Hypothalamus (tissue), 51 donors: ENCODE measurements at places on chromosomes 2 and 18.
A peak's percentile ranks its signal among the peaks of the same experiment; 100 is the strongest.

DNA sequence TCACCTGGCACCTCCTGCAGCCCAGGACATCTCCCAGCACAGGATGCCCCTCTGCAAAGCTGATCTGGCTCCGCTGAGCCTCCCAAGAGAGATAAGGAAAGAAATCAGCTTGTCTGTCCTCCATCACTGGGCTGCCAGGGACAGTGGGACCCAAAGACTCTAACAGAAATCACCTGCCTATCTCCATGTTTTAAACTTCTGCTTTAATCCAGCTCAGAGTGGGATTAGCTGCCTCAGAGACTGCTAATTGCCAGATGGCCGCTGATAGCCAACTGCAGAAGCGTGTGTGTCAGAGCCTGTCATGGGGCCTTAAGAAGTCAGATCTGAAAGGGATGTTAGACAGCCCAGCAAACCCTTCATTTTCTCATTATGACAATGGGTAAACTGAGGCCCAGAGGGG lies 389.4 kb upstream of the KLHL29 start:
- DNase-seq = no peak

DNA sequence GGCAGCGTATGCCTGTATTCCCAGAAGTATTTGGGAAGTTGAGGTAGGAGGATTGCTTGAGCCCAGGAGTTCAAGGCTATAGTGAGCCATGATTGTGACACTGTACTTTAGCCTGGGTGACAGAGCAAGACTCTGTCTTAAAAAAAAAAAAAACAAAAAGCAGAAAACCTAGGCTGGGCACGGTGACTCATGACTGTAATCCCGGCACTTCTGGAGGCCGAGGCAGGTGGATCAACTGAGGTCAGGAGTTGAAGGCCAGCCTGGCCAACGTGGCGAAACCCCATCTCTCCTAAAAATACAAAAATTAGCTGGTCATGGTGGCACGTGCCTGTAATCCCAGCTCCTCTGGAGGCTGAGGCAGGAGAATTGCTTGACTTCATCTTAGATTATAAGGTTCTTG lies 46.4 kb downstream of the MTA3 start:
- no peak for DNase-seq

DNA sequence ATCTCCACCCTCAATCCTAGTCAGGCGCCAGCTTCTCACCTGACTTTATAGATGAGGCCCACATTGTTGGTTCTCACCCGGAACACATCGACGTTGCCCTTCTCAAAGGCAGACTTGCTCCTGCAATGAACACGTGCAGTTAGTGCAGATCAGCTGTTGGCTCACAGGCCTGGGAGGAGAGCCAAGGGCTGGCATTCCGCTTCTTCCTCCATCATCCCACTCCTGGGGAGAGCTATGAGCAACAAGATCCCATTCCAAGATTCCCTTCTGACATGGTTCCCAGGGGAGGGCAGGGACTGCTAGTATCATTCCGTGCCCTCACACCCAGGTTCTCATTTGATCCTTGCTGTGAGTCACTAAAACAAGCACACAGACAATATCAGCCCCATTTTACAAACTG lies 15.1 kb downstream of the LOXHD1 start:
- DNase-seq = no peak

DNA sequence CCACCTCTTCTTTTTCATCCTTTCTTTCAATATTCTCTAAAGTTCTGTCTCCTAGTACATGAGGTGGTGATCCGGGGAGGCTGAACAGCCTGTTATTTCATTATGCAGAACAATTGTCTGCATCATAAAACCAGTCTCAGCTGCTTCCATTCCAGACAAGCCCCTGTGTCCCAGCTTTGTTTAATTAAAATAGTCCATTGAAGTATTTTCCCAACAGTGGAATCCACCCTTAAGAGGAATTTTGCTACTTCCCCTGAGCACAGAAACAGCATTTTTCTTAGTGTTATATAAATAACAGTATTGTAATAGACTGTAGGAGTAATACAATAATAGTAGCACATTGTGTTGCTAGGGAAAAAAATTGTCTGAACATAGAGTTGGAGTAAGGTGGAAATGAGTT lies 395.4 kb upstream of the TCF4 start:
- DNase-seq = no peak

- peak; percentile 52 for DNase-seq
These were observed 81.5 kb downstream of the CHRNA1 start for GRCh38 chr2:174682578-174683391.

DNA sequence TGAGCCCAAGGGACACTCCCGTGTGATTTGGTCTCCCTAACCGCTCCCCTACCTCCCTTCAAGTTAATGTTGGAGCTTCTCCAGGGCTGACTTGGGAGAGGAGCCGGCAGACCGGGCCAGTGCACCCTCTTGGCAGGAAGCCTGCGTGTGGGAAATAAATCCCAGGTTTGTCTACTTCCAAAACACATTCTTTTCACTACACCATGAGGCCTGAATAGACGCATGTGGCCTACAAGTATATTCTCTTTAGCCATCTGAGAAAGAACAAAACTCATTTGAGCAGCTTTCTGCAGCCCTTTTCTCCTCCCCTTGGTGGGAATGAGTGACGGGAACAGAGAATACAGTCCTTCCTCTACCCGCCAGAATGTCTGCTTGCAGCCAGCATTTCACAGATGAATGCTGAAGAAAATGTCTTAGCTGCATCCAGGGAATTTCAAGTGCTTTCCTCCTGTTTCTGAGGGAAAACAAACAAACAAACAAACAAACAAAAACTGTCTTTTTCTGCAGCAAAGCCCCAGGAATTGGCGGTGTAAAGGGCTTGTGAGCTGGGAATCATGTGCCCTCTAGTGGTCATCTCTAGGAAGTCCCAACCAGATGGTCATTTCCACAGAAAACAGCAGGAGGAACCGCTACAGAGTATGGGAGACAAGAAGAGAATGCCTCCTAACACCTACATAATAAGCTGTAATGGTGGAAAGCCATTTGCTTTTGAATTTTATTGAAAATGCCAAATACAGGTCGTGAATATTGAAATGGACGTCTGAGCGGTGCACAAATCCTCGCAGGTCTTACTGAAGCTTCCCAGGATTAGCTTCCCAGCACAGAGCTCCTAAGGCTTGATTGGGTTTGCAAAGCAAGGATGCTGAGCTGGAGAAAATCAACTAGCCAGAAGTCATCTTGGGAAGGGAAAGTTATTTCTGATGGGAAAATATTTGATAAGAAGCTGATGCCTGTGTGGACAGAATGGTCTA lies 41.2 kb upstream of the DAPL1 start:
- peak; percentile 41 for DNase-seq

DNA sequence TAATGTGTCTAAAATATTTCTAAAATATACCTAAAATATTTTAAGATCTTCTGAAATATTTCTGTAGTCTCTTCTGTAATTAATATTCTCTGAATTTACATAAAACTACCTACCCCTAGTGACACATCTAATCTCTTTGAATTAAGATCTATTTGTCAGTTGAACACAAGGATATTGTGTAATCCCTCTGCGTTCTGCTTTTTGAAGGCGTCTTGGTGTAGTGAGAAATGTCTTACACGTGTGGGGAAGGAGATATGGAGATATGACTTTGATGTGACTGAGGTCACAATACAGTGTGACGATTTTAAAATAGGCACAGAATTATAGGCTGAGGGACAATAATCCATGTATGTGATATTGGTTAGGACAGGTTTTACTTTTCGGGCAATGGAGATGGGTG lies 79.8 kb downstream of the DOK6 start:
- DNase-seq = no peak

DNA sequence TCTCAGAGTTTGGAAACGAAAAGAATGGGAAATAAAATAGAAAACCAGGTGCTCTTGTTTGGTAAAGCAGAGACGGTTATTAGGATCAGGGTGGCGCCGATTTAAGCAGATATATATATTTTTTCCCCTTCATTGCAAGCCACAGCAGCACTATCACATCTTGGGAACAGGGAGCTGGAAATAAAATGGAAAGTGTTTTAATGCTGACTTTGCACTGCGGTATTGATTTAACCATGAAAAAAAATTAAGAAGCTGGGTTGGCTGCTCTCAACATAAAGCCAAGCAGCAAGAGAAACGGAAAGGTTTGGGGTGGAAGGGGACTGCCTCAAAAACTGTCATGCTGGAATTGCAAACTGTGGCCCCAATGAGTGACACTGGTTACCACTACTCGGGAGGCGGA lies 102.7 kb upstream of the ZBTB14 start:
- no peak for DNase-seq

GRCh38 chr2:96207073-96207773 lies 1.4 kb downstream of the STARD7 start:
- DNase-seq = no peak

GRCh38 chr18:14086458-14087231 lies 45.6 kb downstream of the ZNF519 start:
- no peak for DNase-seq

- no peak for DNase-seq
These were observed 92.0 kb downstream of the LRP1B start for GRCh38 chr2:142038826-142039225.

- DNase-seq = no peak
These were observed 17.7 kb downstream of the MRPS9 start for GRCh38 chr2:105055613-105056012.

DNA sequence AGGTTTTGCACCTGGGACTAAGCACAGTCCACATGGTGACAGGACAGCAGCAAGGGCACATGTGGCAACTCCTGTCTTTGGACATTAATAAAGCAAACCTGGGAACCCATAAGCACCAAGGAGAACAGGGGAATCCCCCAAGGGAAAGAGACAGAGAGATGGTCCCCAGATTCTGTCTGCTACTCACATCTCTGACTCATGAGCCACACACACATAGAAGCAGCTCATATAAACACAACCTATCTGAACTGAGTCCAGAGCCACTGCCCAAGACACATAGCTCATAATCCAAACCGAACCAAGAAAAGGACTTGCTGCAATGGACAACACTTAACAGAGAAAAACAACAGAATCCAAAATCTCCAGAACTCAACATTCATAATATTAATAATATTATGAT lies 82.5 kb downstream of the OSBPL1A start:
- no peak for DNase-seq

DNA sequence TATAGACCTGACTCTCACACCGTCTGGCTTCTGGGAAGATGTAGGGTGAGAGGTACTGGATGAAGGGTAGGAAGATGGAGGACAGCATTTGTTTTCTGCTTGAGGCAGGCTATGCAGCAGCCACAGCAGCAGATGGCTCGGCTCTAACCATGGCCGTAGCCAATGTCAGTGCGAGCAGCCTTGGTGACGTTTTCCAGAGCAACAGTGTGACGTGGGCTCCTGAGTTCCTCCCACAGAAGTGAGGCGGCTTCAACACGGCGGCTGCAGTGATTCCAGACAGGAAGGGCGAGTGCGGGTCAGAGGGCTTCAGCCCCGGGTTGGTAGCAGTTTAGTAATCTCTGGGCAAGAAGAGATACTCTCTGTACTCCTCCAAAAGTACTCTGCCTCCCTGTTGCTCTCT lies 133.0 kb upstream of the MYT1L start:
- no peak for DNase-seq

DNA sequence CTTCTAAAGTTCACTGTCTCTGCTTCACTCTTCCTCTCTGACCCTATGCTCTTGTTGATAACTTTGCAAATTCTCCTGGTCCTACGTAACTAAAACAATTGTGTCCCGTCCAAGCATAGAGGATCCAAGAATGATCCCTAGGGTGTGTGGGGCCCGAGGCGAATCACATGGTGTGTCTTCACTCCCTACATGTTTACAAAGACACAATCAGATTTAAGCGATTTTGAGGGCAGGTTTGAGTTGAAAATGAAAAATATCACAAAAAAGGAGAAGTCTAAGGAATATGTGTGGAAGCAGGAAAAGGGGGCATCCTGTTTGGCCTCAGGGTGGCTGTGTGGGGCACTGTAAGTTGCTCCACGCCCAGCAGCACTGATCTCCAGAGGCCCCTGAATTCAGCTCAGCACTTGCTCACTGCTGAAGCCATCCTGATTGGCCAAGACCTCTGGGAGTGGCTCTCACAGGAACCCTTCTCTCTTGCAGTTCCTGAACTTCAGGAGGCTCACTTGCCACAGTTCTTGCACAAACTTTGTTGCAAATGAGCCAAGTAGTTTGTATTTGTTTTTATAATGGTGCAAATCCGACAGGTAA lies 363.6 kb downstream of the ZNF521 start:
- no peak for DNase-seq

DNA sequence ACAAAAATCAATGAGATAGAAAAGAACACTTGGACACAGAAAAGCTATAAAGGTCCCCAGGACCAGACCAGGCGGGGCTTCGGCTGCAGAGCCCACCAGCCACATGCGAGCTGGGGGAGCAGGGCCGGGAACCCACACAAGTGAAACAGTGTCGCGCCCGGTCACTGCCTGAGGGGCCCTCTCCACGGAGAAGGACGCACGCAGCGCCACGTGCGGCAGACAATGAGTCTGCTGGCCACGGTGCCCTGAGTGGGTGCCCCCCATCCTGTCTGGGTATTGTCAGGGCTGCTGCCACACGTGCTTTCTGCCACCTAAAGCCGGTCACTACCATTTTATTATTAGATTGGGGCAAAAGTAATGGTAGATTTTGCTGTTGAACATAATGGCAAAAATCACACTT lies 207.9 kb upstream of the HDAC4 start:
- DNase-seq = no peak

DNA sequence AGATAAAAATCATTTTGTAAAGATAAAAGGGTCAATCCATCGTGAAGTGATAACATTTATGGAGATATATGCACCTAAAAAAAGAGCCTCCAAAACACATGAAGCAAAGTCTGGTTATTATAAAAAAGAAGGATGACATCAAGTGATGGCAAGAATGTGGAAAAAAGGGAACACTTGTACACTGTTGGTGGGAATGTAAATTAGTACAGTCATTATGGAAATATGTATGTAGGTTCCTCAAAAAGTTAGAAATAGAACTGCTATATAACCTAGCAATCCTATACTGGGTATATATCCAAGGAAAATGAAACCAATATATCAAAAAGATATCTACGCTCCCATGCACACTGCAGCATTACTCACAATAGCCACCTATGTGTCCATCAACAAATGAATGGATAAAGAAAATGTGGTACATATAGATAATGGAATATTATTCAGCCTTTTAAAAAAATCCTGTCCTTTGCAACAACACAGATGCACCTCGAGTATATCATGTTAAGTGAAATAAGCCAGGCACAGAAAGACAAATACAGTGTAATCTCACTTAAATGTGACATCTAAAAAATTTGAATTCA lies 28.9 kb downstream of the ABCB11 start:
- DNase-seq = no peak

GRCh38 chr2:157334335-157334734 lies 8.7 kb upstream of the ERMN start:
- no peak for DNase-seq

GRCh38 chr18:985212-985661 lies 80.6 kb downstream of the ADCYAP1 start:
- DNase-seq = no peak

DNA sequence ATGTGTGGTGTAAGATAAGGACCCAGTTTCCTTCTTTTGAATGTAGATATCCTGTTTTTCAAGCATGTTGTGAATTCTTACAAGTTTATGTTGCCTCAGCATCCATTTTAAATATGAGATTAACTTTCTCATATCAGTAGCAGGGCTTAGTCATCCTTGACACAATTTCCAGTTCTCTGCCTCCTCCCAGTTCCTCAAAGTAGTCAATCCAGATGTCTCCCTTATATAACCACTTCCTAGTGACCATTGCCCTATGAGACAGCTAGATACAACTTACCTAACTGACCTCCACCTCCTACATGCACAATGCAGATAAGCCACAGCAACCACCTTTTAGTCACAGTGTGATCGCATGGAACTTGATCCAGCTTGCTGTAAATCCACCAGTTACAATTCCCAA lies 269.2 kb upstream of the ZNF521 start:
- DNase-seq = no peak
